ENCODE measurements at places on chromosomes 5 and 9. TPM values are rescaled to one million over a fixed set of nuclear protein-coding genes. Genes with fewer than 3 reads are reported as not detected.

- DNase-seq, result no peak
Observed at GRCh38 chr5:151520294-151520693, 70.8 kb downstream of the FAT2 start.

PKN3 gene
- 0.33 TPM for total RNA-seq

TNFSF15 gene
- total RNA-seq, result 1.3 TPM

GRCh38 chr9:33379666-33380389, 22.5 kb downstream of the AQP7 start:
- no peak for DNase-seq

TXNDC8 gene
- not detected for total RNA-seq

DNA sequence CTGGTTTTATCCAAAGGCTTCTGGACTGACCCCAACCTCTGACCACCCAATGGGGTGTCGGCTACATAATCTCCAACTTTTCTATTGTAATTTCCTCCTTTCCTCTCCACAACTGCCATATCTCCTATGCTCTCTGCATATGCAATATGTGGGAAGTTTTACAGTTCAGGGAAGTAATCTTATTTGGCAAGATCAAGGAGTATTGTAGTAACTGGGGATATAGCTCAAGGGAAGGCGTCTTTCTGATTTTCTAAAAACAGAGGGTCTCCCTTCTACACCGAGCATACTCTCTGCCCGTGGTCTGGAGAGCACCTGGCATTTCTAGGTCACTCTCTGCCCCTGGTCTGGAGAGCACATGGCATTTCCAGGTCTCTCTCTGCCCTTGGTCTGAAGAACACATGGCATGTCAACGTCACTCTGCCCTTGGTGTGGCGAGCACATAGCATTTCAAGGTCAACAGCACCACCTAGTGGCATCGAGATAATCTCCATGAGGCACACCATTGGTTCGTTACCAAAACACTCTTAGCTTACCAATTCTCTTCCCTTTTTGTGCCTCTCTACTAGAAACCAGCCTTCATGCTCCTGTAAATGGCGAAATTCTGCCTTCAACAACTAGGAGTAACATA, 616.4 kb upstream of the NUDT12 start:
- peak; percentile 42 for DNase-seq

DNA sequence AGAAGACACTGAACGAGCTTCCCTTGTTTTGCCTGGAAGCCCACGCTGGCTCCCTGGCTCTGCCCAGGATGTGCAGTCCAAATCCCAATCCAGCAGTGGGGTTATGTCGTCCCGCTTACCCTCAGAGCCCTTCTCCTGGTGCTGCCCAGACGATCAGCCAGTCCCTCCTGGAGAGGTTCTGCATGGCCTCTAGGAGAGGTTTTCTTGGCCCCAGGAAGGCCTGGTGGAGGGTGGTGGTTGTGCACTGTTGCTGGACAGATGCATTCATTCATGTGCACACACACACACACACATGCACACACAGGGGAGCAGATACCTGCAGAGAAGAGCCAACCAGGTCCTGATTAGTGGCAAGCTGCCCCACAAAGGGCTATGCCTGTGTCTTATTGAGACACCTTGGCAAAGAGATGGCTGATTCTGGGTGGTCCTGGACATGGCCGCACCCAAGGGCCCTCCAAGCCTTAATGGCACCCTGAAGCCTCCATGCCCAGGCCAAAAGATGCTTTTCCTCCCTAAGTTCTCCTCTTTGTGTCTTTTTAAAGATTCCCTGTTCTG, 10.5 kb upstream of the OLFM1 start:
- DNase-seq, result no peak

IRX2 gene
- total RNA-seq, result 41.5 TPM

GRCh38 chr9:135530146-135530545, 8.9 kb downstream of the LCN1 start:
- no peak for DNase-seq
